ENCODE measurements at places on chromosomes 3 and 15.
A peak's percentile ranks its signal among the peaks of the same experiment; 100 is the strongest.

DNA sequence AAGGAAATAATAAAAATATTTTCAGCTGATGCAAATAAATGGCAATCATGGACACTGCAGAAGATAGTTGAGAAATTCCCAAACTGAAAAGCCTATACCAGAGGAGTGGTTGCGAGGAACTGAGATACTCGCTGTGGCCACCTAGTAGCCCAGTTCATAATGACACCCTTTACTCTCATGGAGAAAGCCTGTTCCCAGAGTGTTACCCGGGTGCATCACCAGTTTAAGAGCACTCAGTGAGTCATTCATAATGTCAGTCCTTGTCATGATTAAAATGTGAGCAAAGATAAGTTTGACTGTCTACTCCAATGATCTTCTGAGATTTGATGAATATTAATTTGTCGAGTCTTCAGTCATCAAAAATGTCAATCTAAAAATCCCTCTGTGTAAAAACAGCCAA lies 138.4 kb upstream of the LRRC3B start:
- DNase-seq: no peak

GRCh38 chr3:116034086-116034485 lies 410.8 kb downstream of the GAP43 start:
- no peak for DNase-seq

DNA sequence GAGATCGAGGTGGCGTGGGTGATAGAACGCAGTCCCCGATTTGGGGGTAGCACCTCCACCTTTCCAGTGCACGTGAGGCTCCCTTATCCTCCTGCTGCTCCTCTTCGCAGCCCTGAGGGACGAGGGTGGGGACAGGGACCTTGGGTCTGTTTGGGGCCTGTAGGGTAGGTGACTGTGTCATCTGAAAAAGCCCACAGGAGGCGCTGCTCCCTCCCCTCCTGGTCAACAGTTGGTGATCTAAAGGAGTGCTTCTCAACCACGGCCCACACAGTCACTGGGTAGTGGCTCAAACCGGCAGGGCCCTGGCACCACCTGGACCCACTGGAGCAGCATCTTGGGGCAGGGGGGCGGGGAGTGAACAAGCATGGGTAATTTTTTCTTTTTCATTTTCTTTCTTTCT lies 7.1 kb downstream of the LRRK1 start:
- no peak for DNase-seq

- no peak for DNase-seq
These were observed 18.7 kb upstream of the PLXNA1 start for GRCh38 chr3:126964261-126964660.

GRCh38 chr15:63719281-63719680 lies 114.5 kb downstream of the HERC1 start:
- DNase-seq: no peak

DNA sequence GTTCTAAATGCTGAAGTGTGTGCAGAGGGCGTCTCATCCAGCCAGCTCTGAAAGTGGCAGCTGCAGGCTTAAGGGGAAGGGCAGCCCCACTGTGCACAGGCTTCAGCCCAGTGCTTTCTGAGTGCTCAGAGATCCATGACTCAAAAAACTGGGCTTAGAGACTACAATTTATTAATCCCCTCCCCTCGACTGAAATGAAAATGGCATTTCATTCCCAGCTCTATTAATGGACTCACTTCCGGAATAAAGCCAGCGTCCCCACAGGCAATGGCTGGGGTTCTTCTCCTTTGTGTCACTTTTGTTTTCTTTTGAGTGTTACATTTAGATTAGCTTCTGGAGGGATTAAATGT lies 55.5 kb upstream of the PLXNA1 start:
- no peak for DNase-seq

- DNase-seq: no peak
These were observed 3.8 kb downstream of the VEPH1 start for GRCh38 chr3:157499342-157499963.

GRCh38 chr15:56523521-56523920 lies 58.6 kb upstream of the MNS1 start:
- no peak for DNase-seq

GRCh38 chr3:134143828-134144401 lies 106.7 kb downstream of the RYK start:
- no peak for DNase-seq

DNA sequence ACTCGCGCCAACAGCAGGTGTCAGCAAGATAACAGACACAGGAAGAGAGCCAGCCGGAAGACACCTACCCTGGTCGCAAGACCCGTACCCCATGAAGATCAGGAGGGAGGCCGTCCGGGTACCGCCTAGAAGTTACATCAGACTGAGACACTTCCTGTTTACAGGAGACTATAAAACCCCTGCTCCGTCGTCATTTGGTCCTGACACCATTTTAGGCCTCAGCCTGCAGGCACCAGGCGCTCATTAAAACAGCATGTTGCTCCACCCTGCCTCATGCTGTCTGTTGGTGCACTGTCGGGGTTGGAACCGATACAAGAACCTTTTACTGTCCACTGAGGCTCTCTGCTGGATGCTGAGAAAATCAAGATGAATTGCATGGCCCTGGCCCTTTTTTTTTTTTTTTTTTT lies 15.6 kb upstream of the PRTG start:
- no peak for DNase-seq

- no peak for DNase-seq
These were observed 147.0 kb upstream of the NR2F2 start for GRCh38 chr15:96183514-96183850.

DNA sequence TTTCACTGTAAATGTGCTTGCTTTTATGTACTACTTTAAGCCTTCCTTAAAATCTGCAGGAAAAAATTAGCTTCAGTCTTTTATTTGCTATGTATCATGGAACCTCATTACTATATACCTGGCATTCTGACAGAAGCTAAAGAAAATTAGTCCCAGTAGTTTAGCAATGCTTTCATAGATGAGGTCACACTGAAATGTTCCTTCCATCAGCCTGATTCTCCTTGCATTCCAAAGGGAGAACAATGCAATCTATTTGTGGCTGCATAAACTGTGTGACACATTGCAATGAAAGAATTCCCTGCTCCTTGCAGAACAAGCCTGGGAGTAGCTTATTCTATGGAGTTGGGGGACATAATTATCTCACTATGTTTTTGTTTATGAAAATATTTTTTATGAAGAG lies 691.5 kb upstream of the ARPP21 start:
- DNase-seq: no peak

DNA sequence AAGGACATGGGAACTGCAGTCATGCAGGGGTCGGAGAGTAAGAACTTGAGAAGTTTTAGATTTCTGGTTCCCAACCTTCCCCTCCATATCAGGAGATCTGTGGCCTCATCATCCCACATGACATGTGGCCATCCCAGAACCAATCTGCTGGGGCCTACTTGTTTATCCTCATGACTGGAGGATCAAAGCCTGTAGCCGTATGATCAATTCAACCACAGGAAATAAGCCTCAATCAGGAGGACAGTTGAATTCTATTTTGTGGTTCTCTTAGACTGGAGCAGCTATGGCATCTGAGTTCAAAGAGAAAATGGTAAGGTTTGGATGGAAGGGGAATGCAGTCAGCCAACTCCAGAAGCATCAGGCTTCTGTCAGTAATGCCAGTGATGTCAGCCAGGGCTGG lies 57.2 kb downstream of the IL16 start:
- DNase-seq: no peak

- no peak for DNase-seq
These were observed 35.7 kb upstream of the ACTL6A start for GRCh38 chr3:179526989-179527391.

DNA sequence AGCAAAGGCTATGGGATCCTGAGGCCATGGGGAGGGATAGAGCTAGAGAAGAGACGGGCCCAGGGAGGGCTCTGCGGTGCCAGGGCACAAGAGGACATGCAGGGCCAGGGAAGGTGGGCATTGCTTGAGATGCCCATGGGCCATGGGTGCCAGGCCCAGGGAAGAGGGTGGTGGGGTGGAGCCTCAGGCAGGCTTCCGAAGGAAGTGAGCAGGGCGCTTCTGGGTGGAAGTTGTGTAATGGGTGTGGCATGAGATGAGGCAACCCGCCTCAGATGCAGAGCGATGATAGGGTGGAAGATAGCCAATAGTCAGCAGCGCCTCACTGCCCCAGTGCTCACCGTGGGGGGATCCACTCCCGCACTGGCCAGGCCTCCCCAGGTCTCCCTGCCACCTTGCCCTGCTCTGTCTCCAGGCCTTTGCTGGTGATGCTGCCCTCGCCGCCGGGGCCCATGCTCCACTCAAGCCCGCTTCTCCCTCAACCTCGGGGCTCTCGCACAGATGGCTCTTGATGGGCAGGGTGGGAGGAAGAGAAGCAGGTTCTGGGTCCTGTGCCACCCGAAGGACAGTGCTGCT lies 51.4 kb downstream of the DNAJB8 start:
- no peak for DNase-seq

- DNase-seq: peak; percentile 25
These were observed 1.6 kb upstream of the SMAD6 start for GRCh38 chr15:66700412-66700801.

GRCh38 chr15:49306551-49306950 lies 116.5 kb upstream of the FGF7 start:
- no peak for DNase-seq

- DNase-seq: no peak
These were observed 58.6 kb downstream of the MED12L start for GRCh38 chr3:151144016-151144415.

- no peak for DNase-seq
These were observed 177.8 kb downstream of the WNT5A start for GRCh38 chr3:55309336-55309735.

DNA sequence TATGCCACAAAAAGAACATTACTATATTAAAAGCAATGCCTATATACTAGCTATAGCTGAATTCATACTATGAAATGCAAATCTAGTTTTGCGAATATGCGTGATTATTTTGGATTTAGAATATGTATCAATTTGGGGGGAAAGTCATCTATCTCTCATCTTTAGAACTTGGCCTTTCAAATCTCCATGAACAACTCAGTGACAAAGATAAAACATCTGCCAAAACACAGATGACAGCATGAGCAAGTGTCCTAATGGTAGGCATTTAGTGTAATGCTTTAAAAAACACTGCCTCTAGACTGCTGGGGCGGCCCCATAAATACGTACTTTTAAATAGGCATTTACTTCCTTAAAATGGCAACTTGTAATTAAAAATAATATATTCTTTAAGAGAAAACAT lies 2.7 kb downstream of the CD47 start:
- no peak for DNase-seq

DNA sequence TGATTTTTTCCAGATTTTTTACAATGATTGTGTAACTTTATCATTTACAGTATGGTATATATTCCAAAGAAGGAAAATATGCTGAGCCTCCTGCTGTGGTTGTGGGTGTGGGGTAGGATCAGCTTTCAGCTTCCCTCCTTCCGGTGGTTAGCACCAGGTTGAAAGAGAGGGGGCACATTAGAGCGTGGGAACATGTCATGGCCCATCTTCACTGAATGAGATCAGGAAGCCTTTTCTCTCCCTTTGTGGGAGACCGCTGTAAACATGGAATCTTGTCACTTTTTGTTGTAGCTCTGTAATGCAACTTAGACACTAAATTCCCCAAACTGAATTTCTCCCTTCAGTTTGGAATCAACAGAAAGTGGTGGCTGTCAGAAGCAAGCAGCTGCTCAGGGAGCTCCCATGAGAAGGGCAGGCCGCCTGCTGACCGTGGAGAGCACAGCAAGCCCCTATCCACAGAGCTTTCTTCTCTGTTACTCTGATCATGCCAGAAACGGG lies 86.7 kb upstream of the LIMD1 start:
- DNase-seq: no peak

- no peak for DNase-seq
These were observed 375.8 kb upstream of the ARPP21 start for GRCh38 chr3:35263477-35263876.

DNA sequence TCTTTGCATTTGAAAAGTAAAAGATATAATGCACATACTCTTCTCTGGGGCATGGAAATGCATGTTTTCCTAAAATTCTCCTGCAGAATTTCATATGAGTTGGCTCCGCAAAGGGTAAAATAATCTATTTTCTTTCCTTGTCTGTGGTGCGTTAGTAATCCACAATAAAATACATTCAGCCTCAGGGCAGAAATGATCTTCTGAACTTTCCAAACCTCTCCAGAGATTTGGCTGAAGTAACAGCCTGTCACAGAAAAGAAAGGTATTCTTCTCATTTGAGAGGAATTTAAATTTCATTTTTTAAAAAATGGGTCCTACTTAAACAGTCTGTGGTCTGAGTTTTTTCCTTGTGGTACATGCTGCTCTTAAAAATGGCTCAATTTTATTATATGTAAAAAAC lies 182.7 kb upstream of the DCBLD2 start:
- no peak for DNase-seq

- DNase-seq: no peak
These were observed 75.0 kb upstream of the WNT7A start for GRCh38 chr3:13954741-13955483.

DNA sequence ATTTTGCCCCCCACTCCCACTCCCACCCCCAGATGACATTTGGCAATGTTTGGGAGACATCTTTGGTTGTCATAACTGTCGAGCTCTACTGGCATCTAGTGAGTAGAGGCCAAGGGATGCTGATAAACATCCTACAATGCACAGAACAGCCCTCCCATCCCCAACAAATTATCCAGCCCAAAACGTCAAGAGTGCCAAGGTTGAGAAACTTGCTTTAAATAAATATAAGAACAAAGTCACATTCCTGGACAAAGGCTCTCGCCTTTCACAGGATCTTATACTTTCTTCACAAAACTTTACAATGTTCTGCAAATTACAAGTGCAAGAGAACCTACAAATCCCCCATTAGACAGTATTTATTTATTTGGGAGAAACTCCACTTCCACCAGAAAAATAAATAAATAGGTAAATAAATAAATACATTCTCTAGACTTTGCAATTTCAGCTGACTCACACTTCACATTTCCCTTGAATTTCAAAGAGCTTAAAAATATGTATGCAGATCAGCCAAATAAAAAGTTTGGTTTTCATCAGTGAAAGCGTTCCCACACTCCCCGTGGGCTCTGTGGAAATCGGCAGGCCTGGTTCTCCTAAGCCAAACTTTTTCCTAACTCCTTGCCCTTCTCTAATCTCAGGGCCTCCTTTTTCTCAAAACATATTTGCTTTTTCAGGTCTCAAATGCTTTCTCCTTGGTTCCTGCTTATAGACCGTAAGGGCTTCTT lies 12.7 kb upstream of the CPA3 start:
- no peak for DNase-seq

DNA sequence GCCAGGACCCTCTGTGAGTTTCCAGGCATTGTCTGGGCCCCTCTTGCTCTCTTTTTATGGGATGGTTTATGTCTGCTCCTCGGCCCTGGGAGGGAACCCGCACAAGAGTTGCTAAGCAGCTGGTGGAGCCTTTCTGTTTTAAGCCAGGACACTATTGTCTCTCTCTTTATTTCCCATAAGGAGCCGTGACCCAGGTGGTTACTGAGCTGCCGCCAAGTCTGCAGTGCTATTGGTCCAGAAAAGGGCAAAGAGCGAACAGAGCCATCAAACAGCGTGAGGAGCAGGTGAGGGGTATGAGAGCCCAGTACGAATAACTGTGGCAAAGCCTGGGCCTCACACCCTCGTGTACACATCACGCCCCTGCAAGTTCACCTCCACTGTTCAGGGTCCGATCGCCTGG lies 280.2 kb downstream of the SHQ1 start:
- DNase-seq: no peak

DNA sequence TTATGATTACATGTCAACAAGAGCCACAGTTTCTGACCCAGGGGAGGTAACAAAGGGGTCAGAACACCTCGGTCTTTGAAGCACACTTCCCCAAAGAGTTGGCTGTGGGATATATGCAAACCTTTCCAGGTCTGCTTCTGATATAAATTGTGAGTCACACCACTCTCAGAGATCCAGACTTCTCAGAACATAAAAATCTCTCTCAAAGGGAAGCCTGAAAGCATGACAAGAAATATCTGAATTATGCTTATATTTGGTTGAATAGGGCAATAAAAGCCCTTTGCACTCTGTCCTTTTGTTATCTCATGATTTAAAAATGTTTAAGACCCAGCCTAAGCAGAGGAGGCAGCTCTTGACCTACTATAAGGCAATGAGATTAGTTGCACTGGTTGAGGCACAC lies 56.8 kb downstream of the MYH15 start:
- no peak for DNase-seq
